ENCODE measurements at places on chromosomes 4 and X.

GRCh38 chrX:110245011-110245410 lies 72.9 kb downstream of the AMMECR1 start:
- DNase-seq: no peak

- no peak for DNase-seq
These were observed 82.1 kb downstream of the JAKMIP1 start for GRCh38 chr4:6118201-6118600.

DNA sequence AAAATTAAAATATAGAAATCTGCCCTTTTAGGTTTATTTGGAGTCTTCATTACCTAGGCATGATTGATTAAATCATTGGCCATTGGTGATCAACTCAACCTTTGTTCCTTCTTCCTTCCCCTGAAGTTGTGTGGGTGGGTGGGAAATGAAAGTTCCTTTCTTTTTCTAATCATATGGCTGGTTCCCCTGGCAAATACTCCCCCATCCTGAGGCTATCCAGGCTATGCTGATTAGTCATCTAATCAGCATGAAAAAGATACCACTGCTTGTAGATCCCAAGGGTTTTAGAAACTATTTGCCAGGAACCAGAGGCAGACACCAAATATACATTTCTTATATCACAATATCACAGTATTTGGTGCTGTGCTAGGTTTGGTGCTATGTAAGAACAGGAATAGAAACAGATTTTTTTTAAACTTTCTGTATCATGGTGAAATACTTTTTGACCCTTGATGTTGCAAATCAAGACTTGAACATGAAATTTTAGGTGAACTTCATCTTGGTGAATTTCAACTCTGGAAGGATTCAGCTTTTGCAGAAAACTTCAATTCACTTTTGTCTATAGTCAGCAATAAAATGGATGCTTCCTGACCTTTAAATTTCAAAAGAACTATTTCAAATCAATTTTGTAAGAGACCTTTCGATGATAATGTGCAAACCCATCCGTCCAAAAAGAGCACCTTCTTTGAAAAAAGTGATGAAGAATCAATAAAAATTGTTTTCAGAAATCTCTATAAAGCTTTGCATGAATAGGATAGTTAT lies 71.1 kb downstream of the CCSER1 start:
- no peak for DNase-seq

DNA sequence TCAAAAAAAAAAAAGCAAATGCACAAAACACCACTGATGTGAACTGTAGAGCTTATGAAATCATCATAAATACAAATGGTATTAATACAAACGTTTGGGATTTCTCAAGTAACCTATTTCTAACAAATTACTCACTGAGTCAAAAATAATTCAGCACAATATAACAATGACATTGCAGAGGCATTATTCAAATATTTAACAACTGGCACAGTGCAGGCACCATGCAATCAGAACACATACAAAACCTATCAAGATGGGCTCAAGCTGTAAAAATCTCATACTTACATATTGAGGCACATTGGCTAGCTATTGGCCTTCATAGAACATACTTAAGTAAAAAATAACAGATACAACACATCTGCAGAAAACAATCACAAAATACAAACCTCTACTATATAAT lies 81.1 kb downstream of the LRBA start:
- no peak for DNase-seq

DNA sequence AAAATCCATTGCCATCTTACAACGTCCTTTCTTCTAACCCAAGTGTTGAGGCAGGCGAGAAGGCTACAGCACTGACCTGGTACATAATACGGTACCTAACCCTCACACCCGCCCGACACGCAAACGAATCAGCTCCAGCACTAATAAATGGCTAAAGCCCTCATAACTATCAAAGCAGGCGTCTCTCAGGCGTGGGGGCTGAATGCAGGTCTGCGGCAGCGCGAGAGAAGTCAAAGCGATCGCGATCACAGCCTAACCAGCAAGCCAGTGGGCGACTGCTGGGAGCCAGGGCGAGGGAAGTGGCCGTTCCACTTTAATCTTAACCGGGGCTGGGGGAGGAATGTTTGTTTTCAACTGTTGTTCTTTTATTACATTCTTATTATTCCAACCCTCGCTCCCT lies 1.5 kb downstream of the CDX4 start:
- DNase-seq: no peak

DNA sequence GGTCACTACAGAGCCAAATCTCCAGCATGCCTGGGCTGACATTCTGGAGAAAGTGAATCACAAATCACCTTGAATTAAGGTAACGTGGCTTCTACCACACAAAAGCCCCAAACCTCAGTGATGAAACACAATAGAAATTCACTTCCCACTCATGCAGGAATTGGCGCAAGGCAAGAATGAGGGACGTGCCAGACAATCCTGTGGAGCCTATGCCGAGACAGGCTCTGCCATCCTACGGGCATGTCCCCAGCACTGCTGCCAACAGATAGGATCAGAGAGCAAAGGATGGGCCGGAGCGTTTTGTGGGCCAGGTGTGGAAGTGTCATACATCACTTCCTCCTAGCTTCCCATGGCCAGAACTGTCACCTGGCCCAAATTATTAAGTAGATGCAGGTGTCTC lies 118.0 kb downstream of the IRF2 start:
- no peak for DNase-seq

GRCh38 chrX:108250654-108251579 lies 159.3 kb downstream of the ATG4A start:
- no peak for DNase-seq

- no peak for DNase-seq
These were observed 82.8 kb downstream of the PHOX2B start for GRCh38 chr4:41665636-41666207.

DNA sequence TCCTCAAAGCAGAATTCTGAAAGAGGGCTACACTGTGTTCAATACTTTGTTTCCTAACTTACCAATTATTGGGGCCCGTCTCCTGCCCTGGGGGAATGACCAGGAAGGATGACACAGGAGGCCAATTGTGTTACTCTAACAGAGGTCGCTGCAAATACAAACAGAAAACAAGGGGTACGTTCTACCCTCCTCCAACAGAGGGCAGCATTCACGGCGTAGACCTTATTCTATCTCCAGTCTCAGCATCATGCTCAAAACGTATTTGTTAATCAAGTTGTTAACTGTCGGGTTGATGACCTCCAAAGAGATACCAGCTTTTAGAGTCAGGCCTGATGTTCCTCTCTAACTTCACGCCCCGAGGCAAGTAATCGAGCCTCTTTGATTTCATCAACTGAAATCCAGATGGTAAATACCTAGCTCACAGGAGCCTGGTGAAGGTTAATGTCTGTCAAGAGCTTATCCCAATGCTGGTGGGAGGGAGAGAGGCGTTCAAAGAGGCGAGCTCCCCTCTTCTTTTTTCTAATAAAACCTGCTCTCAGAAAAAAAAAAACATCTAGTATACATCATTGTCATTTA lies 181.0 kb upstream of the KCNIP4 start:
- DNase-seq: peak; percentile 0

GRCh38 chr4:52842792-52843191 lies 19.3 kb upstream of the RASL11B start:
- DNase-seq: no peak

DNA sequence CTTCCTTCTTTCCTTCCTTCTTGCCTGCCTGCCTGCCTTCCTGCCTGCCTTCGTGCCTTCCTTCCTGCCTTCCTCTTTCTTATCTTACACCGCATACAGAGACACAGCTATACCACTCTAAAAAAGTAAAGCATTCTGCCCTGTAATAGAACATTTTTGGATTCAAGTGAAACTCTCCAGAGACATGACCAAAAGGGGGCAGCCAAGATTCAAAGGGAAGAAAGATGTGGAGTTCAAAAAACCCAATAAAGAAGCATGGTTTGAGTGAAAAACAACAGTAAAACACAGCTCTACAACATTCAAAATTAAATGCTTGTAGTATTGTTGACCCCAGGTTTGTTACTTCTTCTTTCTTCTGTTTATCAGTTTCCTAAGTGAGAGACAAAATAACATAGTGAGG lies 914.9 kb upstream of the PCDH7 start:
- no peak for DNase-seq

DNA sequence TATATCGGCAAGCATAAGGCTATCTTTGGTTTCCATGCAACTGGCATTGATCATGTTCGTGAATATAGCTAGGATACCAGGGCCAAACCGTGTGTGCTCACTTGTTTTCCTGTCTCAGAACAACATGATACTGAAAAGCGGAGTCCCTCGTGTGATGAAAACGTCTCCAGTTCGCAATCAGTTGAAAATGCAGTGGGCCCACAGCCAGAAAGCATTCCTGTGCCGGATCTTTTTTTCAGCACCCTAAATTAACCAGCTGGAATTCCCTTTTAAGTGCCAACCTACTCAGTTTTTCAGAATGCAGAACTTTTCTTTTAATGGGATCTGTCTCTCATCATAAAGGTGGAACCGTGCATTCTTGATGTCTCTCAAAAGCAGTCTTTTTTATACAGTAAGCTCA lies 130.8 kb upstream of the FRG1 start:
- DNase-seq: no peak

- DNase-seq: no peak
These were observed 1.8 kb downstream of the PRSS12 start for GRCh38 chr4:118350961-118351360.

DNA sequence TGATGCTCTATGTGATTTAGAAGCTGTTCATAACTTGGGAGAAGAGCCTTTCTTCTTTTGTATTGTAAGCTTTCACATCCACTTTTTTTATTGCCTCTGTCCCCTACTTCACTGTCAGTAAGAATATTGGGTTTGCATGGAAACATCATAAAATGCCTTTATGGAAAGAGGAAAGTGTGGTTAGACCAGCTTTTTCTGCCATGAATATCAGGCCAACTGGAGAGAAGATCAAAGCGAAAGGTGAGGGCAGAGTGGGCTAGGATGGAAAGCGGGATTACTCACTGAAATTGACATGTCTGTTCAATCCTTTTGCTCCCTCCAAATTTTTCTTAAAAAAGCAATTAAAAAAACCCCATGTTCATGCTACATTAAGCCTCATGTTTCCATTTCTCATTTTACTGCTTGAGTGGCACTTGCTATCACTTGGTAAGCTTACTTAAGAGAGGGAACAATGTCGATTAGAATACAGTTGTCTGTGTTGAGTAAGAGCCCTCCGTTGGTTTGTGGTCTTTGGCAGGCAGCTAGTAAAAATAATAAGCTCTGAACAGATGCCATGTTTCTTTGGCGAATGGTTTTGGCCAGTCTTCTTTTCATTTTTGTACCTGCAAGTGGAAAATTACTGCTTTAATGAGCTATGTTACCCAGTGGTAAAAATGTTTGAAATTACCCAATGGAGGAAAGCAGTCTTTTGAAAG lies 35.9 kb downstream of the SUPT20HL1 start:
- no peak for DNase-seq

- DNase-seq: no peak
These were observed 70.3 kb downstream of the DDX60 start for GRCh38 chr4:168248176-168248710.

DNA sequence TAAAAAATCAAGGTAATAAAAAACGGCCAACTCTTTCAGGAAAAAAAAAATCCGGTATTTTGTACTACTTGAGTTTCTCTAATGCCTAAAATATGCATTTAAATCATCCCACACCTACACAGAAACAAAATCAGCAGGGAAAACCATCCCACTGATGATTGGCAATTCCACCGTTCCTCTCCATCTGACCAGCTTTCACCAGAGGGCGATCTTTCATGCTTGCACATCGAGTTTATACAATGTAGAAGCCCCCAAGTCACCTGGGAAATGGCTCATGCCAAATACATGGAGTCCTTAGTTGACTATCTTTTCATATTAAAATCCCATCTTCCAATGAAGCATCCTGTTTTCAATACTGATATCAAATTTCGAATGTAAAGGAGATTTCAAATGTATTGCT lies 69.2 kb downstream of the PTCHD1 start:
- DNase-seq: no peak

DNA sequence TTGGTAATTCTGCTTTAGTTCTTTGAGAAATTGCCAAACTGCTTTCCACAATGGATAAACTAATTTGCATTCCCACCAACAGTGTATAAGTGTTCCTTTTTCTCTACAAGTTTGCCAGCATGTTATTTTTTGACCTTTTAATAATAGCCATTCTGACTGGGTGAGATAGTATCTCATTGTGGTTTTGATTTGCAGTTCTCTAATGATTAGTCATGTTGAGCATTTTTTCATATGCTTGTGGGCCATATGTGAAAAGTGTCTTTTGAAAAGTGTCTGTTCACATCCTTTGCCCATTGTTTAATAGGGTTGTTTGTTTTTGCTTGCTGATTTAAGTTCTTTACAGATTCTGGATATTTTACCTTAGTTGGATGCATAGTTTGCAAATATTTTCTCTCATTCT lies 25.9 kb downstream of the ENPEP start:
- DNase-seq: no peak

- DNase-seq: peak; percentile 27
These were observed at the start of gene PLXNA3 for GRCh38 chrX:154458116-154458953. Gene PLXNA3, plus strand, starts transcription at chrX:154458281. Its CDS starts 1,903 bp downstream, at chrX:154460184.

- DNase-seq: no peak
These were observed 311.8 kb upstream of the SMIM31 start for GRCh38 chr4:164442180-164442579.

- DNase-seq: peak; percentile 32
These were observed at the start of gene USP46 for GRCh38 chr4:52659001-52659721. Gene USP46, minus strand, starts transcription at chr4:52659301. Its CDS starts 151 bp downstream, at chr4:52659150.

GRCh38 chr4:71231129-71232055 lies 107.4 kb upstream of the SLC4A4 start:
- no peak for DNase-seq

- DNase-seq: no peak
These were observed 695.7 kb upstream of the GALNTL6 start for GRCh38 chr4:171117457-171117856.

GRCh38 chrX:6325437-6325836 lies 96.8 kb upstream of the NLGN4X start:
- DNase-seq: no peak

DNA sequence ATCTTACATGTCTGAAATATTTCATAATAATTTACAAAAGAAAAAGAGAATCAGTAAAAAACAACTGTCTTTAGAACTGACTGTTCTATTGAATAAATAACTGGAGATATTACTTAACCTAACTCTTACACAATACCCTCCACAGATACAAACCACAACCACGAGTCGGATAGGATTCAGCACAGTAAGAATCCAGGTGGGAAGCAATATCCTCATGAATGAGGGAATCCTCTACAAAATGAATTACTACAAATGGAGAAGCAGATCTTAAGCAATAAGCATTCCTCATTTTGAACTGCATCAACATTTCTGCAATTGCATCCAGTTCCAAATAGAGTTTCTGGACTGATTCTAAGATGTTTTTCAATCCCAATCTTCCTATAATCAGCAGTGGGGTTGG lies 227.1 kb downstream of the SH2D1A start:
- no peak for DNase-seq

- no peak for DNase-seq
These were observed 179.7 kb upstream of the RASGEF1B start for GRCh38 chr4:81651243-81651899.

DNA sequence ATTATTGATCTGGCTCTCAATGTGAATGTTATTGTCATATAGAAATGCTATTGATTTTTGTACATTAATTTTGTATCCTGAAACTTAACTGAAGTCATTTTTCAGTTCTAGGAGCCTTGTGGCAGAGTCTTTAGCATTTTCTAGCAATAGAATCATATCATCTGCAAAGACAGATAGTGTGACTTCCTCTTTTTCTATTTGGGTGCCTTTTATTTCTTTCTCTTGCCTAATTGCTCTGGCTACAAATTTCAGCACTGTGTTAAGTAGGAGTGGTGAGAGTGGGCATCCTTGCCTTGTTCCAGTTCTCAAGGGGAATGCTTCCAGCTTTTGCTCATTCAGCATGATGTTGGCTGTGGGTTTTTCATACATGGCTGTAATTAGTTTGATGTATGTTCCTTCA lies 102.7 kb downstream of the SH3BGRL start:
- DNase-seq: no peak

All from activated CD4-positive, alpha-beta T cell treated with anti-CD3 and anti-CD28 coated beads, Interleukin-2, amount 50 U/mL, for 24 hours (primary cell).